Cerebellar nuclear complex (tissue), 1 donor: ENCODE measurements at places on chromosomes 3 and 15.

GRCh38 chr15:28975766-28976179 lies 90.0 kb downstream of the APBA2 start:
- DNase-seq: no peak

DNA sequence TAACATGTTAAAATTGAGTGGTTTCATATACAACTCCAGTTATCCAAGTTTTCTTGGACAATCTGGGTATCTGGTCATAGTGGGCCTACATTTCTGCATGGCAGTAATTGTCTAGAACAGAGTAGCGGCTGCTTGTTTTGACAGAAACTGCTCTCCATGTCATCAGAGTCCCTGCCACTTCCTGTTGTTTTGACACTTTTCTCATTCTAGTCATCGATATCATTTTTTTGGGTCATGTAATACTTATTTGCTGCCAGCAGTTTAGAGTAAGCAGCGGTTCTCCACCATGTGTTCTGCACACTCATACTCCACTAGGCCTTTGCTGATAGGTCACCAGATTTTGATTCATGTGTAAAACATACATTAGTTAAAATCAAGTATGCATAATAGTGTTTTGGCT lies 81.5 kb downstream of the SLC25A26 start:
- DNase-seq: no peak

- DNase-seq: no peak
These were observed 1.5 kb upstream of the SMAD3 start for GRCh38 chr15:67063689-67064606.

- DNase-seq: no peak
These were observed 128.0 kb downstream of the LRIG1 start for GRCh38 chr3:66372681-66373350.

DNA sequence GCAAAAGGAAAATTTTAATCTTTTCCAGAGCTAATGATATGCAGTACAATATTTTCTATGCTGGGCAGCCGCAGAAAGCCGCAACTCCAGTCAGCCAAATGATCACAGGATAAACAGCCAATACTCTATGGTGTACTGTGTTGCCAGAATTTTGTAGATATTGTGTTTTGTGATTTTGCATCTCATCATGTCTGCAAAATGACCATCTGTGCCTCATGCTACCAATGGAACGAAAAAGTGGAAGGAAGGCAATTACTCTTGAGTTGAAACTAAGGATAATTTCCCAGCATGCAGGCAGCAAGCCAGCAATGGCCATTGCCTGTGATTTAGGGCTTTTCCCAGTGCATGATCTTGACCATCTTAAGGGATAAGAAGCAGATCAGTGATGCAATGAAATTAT lies 891.9 kb downstream of the PLOD2 start:
- no peak for DNase-seq

GRCh38 chr3:56052188-56052587 lies 416.1 kb downstream of the ERC2 start:
- DNase-seq: no peak

DNA sequence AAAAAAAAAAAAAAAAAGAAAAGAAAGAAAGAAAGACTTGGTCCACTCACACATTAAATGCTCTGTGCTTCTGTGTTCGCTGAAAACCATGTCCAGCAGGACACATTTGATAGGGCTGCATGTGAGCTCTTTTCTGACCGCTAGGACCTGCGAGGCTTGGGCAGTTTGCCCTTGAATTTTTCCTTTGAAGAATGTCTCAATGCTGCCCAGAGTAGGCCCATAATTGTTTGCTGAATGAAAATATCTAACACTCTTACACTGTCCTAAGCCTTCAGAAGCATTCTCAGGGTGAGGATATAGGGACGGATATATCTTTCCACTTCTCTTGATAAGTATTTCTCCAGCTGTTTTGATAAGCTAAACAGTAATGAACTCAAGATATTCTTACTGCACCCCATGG lies 6.0 kb downstream of the KIF9 start:
- DNase-seq: no peak
